Right atrium auricular region (tissue), 2 donors: ENCODE measurements at places on chromosomes 12 and 14. TPM values are rescaled to one million over a fixed set of nuclear protein-coding genes. Genes with fewer than 3 reads are reported as not detected.

DNA sequence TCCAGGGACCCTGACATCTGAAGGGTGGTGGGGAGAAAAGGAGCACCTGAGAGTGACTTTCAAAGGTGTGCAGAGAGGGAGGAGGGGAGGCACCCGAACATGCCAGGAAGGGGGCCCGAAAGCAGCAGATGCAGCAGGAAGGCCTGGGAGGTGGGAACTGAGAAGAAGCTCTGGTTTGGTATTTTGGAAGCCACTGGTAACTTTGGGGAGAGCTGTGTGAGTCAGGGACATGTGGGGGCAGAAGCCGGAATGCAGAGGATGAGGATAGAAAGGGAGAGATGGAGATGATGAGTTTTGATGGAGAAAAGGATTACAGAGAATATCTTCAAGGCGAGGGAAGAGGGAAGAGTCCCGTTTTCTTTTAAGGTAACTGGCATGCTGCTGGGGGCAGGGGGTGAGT is 50.1 kb downstream of the NRXN3 start:
- H3K4me3 ChIP-seq, result no peak overlapping the region
- DNase-seq, result no peak
- no peaks in the 10 kb centered on the region for H3K4me1 ChIP-seq
- H3K27me3 ChIP-seq, result no peaks in the 10 kb centered on the region
- no peak overlapping the region for H3K27ac ChIP-seq

DNA sequence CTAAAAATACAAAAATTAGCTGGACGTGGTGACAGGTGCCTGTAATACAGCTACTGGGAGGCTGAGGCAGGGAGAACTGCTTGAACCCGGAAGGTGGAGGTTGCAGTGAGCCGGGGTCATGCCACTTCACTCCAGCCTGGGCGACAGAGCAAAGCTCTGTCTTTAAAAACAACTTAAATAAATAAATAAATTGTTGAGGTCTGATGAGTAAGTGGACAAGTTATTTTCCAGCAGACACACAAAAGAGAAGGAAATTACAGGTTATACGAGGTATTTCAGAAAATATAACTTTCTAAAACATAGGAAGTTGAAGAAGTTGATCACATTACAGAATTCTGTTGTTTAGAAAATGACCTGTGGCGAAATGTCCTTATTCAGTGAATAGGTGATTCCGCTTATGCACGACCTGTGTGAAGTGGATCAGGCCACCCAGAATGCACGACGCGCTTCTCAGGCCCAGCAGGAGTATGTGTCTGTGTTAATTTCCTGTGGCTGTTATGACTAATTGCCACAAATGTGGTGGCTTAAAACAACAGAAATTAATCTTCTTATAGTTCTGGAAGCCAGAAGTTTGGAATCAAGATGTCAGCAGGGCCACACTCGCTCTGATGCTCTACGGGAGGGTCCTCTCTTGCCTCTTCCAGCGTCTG is 38.1 kb downstream of the P2RX7 start:
- no peak for DNase-seq
- no peaks in the 10 kb centered on the region for H3K36me3 ChIP-seq
- H3K27ac ChIP-seq, result no peak overlapping the region
- no peaks in the 10 kb centered on the region for H3K27me3 ChIP-seq
- H3K4me1 ChIP-seq, result no peaks in the 10 kb centered on the region

DNA sequence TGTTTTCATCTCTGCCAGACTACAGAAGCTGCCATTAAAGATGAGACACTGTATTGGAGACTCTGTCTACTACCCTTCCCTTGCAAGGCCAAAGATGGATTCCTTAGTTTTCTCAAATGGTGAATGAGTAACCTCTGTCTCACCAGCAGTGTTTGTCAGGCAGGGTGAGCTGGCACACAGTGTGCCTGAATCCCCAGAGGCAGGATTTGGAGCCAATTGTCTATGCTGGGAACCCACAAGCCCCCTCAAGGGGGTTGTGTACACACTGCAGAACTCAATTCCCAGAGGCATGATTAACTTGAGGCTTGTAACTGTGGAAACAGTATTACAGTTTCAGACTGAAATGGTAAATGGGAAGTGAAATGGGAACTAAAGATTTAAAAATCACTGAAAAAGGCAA is 136.8 kb upstream of the PTPRB start:
- H3K27ac ChIP-seq, result no peak overlapping the region
- no peak for DNase-seq
- H3K4me1 ChIP-seq, result no peaks in the 10 kb centered on the region
- no peaks in the 10 kb centered on the region for H3K27me3 ChIP-seq
- no peaks in the 10 kb centered on the region for H3K36me3 ChIP-seq

DNA sequence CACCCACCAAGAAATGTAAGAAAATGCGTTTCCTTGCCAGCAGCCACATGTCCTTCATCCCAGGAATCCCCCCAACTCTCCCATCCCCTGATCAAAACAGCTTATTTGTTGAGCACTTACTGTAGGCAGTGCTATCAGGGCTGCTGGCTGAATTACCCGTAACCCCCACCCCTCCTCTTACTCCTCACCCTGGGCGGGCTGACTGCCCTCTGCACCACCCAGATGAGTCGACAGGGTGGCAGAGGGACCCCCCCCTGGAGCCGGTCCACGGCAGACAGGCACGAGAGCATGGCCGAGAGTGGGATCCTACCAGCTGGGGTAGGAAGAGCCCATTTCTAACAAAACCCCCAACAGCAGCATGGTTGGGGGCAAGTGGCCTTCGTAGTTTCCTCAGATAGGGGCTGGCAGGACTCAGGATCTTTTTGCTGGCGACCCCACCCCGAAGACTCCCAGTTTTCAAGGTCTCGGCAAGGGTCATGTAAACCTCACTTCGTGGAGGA is 1.1 kb upstream of the RHOF start:
- peaks cover 7% of the 10 kb centered on the region for H3K36me3 ChIP-seq
- peak overlapping the region; percentile 100 for H3K27ac ChIP-seq
- peak overlapping the region; percentile 60 for H3K4me3 ChIP-seq

DNA sequence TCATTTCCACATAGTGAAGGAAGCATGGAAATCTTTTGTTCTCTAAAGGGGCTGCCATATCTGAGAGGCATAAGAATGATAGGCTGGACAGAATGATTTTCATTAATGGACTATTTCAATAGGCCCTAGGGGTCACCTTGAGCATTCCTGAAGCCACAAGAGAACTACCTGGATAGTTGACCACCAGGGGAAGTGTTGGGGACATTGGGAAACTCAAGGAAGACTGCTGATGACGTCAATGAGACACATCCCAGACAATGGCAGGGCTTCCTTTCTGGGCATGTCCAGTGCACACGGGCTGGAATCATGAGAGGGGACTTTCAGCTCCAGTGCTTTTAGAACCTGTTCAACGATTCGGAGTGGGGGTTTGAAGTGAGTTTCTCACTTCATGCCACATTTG is 48.8 kb upstream of the CHST11 start:
- H3K27me3 ChIP-seq, result no peaks in the 10 kb centered on the region
- H3K27ac ChIP-seq, result peak overlapping the region; percentile 36
- DNase-seq, result no peak
- no peaks in the 10 kb centered on the region for H3K36me3 ChIP-seq
- H3K4me3 ChIP-seq, result no peak overlapping the region
- H3K4me1 ChIP-seq, result peaks cover 19% of the 10 kb centered on the region

- DNase-seq, result no peak
- H3K36me3 ChIP-seq, result no peaks in the 10 kb centered on the region
- H3K4me1 ChIP-seq, result peaks cover 10% of the 10 kb centered on the region
- no peaks in the 10 kb centered on the region for H3K27me3 ChIP-seq
- H3K27ac ChIP-seq, result no peak overlapping the region
Observed at GRCh38 chr12:89529738-89530137, 3.9 kb upstream of the POC1B start.

DNA sequence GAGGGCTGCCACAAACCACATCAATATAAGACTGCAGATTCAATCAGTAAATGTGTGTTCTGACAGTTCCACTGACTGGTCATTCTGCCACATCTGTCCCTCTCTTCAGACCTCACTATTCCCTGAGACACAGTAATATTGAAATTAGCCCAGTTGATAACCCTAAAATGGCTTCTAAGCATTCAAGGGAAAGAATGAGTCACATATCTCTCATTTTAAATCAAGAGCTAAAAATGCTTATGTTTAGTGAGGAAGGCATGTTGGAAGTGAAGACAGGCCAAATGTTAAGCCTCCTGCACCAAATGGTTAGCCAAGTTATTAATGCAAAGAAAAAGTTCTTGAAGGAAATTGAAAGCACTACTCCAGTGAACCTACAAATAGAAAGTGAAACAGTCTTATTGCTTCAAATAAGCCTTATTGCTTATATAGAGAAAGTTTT is 24.5 kb upstream of the KIF21A start:
- H3K27ac ChIP-seq, result no peak overlapping the region
- no peak overlapping the region for H3K4me3 ChIP-seq
- H3K36me3 ChIP-seq, result no peaks in the 10 kb centered on the region
- H3K4me1 ChIP-seq, result no peaks in the 10 kb centered on the region

GRCh38 chr12:15056218-15056617 is 83.4 kb downstream of the PDE6H start:
- no peaks in the 10 kb centered on the region for H3K36me3 ChIP-seq
- no peak overlapping the region for H3K4me3 ChIP-seq
- DNase-seq, result no peak
- H3K4me1 ChIP-seq, result no peaks in the 10 kb centered on the region
- no peaks in the 10 kb centered on the region for H3K27me3 ChIP-seq

DNA sequence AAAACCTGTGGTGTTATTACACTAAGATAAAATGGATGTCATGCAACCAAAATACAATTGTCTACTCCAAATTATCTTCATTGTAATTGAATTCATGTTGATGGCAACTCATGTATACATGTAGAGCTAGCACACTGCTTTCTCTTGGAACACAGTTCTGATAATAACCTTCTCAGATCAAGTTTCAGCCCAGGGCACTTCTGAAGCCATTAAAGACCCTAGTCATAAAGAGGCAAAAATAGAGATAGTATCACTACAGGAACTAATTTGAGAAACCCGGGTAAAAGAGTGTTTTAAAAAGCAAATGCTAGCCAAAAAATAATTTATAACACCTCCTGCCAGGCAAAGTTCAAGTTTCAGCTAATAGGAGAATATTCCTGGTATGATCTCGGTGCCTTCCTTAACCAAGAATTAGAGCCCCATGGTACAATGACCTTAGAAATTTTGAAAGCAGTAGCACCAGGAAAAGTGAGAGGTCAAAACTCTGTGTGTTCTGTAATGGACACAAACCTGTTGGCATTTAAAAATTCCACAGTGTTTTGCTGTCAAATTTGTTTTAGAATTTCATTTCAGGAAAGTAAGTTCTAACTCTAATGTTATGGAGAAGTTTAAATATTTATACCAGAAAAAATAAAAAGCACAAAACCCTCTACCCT is 105.0 kb upstream of the FRMD6 start:
- H3K27me3 ChIP-seq, result no peaks in the 10 kb centered on the region
- no peak for DNase-seq
- H3K36me3 ChIP-seq, result no peaks in the 10 kb centered on the region
- H3K27ac ChIP-seq, result no peak overlapping the region

GRCh38 chr12:48050174-48050573 is 45.9 kb upstream of the COL2A1 start:
- H3K4me1 ChIP-seq, result no peaks in the 10 kb centered on the region
- H3K36me3 ChIP-seq, result peaks cover 37% of the 10 kb centered on the region
- DNase-seq, result no peak
- H3K27me3 ChIP-seq, result no peaks in the 10 kb centered on the region

- H3K27ac ChIP-seq, result peak overlapping the region; percentile 82
- no peaks in the 10 kb centered on the region for H3K27me3 ChIP-seq
- peaks cover 45% of the 10 kb centered on the region for H3K4me1 ChIP-seq
- no peaks in the 10 kb centered on the region for H3K36me3 ChIP-seq
- peak; percentile 90 for DNase-seq
Observed at GRCh38 chr12:52873832-52874572, 25.2 kb upstream of the KRT78 start.

DNA sequence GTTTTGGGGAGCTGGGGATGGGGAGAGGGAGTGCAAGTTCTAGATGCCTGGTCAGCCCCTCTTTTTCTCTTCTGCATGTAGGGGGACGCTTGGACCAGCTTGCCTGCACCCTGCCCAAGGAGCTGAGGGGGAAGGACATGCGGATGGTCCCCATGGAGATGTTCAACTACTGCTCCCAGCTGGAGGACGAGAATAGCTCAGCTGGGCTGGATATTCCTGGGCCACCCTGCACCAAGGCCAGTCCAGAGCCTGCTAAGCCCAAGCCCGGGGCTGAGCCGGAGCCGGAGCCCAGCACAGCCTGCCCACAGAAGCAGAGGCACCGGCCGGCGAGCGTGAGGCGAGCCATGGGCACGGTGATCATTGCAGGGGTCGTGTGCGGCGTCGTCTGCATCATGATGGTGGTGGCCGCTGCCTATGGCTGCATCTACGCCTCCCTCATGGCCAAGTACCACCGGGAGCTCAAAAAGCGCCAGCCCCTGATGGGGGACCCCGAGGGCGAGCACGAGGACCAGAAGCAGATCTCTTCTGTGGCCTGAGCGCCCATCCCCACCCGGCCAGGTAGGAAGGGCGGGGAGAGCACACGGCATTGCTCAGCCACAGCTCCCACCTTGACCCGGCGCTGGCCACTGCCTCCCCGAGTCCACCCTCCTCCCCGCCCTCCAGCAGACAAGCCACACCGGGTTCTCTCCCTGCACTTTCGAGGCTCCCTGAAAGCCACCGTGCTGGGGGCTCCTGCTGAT is 14.0 kb downstream of the LRTM2 start:
- H3K36me3 ChIP-seq, result no peaks in the 10 kb centered on the region
- DNase-seq, result no peak

GRCh38 chr12:2288001-2288400 is 235.2 kb downstream of the CACNA1C start:
- H3K27me3 ChIP-seq, result no peaks in the 10 kb centered on the region
- no peak for DNase-seq
- peak overlapping the region; percentile 81 for H3K27ac ChIP-seq
- H3K4me1 ChIP-seq, result peaks cover 94% of the 10 kb centered on the region

DNA sequence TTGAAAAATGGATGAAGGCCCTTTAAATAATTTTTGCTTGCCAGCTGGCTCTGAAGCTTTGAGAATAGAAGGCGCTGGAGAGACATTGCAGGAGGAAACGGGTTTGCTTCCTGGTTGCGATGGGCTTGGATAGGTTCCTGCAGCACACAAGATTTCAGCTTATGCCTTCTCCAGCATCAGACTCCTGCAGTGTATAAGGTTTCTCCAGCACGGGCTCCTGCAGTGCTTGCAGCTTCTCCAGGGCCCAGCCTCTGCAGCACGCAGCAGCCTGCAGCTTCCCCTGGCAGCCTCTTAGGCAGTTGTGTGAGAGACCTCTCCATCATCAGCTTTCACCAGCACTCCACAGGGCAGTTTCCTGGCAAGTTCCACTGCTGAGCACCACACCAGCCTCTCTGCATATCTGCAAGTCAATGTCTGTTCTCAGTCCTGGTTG is 78.7 kb upstream of the ZDHHC17 start:
- H3K36me3 ChIP-seq, result no peaks in the 10 kb centered on the region
- H3K4me1 ChIP-seq, result no peaks in the 10 kb centered on the region
- H3K27me3 ChIP-seq, result no peaks in the 10 kb centered on the region

GRCh38 chr14:51219473-51220448 is 20.3 kb upstream of the TMX1 start:
- H3K4me3 ChIP-seq, result no peak overlapping the region
- H3K27ac ChIP-seq, result no peak overlapping the region
- H3K36me3 ChIP-seq, result no peaks in the 10 kb centered on the region
- DNase-seq, result no peak
- H3K27me3 ChIP-seq, result no peaks in the 10 kb centered on the region

The TEX22 gene
- total RNA-seq, result 0.16 TPM

The CAPZA3 gene
- not detected for total RNA-seq

The ZNF740 gene
- total RNA-seq, result 7.4 TPM

The CLMN gene
- total RNA-seq, result 4.0 TPM

The POP5 gene
- total RNA-seq, result 33.9 TPM

The IKZF4 gene
- 3.9 TPM for total RNA-seq

The GPHB5 gene
- not detected for total RNA-seq
